ENCODE measurements at places on chromosomes 2 and 18.

DNA sequence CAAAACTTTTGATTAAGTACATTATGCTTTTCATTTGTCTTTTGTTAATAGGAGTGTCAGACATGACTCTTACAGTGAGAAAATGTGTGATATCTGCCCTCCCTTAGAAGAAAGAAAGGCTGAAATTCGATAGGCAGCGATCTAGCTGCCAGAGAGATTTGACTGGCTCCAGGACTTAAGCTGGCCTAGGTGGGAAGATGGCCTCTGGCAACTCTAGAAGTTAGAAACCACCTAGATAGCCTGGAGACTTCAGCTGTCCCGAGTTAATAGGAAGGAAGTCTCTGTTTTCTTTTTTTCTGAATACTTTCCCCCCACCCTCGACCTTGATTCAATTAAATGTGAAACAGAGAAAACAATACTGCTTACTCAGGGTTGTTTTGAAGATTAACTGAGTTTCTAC is 1194.7 kb upstream of the CRIM1 start:
- DNase-seq, result no peak

- DNase-seq, result no peak
Measured at GRCh38 chr2:240250985-240251847, 110.8 kb upstream of the OTOS start.

DNA sequence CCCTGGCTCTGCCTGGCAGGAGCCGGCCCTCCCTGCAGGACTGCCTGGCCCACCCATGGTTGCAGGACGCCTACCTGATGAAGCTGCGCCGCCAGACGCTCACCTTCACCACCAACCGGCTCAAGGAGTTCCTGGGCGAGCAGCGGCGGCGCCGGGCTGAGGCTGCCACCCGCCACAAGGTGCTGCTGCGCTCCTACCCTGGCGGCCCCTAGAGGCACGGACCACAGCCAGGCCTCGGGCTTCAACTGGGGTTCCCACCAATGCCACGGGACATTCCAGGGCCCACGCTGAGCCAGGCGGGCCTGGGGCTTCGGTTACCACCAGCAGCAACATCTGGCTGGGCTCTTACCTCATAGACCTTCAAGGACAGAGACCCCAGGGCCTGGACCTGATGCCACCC is 6.1 kb upstream of the GMPPA start:
- DNase-seq, result no peak

DNA sequence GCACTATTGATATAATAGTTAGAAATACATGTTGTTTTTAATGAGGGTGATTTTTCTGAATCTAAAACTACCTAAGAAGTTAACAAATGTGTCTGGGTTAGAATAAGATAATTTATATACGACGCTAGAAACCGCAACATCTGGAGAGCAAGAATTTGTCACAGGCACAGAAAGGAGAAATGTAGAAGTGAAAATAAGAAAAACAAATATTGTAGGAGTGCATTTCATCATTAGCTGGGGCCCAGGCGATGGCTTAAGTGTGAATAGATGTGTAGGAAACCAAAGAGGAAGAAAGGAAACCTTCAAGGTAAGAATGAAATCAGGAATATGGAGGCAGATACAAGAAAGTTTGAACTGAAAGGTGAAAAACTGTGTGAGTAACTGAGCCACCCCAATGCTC is 90.3 kb downstream of the LRP2 start:
- DNase-seq, result no peak
